ENCODE measurements at places on chromosomes 7 and 10.

DNA sequence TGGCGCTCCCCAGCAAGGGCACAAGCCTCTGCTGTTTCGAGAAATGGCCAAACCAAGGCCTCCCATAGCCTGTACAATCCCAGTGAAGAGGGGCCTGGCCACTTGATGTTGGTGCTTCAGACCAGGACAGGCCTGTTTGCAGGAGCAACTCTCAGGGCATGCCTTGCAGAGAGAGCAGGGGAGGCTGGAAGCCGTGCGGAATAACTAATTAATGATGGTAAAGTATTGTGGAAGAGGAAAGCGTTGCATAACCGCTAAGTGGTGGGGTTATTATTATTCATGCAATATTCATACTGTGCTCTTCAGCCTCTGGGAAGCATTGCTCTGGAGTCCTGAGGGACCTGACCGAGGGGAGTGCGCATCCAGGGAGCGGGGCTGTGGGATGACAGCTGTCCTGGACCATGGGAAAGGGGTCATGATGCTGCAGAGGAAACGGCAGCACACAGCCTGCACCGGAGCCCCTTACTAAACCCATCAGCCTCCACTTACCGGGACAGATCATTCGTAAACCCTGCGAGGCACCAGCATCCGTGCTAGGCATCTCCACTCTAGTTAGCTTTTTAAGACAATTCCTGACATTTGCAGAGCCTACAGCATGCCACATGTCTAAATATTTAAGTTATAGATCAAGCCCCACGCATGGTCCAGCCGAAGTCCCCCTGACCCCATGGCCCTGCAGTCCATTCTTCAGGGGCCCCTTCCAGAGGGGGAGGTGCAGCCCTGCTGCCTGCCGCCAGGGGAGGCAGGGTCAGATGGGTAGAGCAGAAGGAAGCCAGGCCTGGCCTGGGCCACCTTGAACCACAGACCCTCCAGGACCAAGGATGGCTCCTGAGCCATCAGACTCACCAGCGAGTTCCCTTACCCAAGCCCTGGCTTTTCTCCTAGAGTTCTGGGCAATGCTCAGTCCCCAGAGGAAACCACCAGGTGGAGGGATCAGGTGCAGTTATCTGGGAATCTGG, 11.6 kb downstream of the TMEM273 start:
- no peak for DNase-seq

GRCh38 chr10:101512738-101513137, 75.3 kb downstream of the POLL start:
- DNase-seq: no peak

DNA sequence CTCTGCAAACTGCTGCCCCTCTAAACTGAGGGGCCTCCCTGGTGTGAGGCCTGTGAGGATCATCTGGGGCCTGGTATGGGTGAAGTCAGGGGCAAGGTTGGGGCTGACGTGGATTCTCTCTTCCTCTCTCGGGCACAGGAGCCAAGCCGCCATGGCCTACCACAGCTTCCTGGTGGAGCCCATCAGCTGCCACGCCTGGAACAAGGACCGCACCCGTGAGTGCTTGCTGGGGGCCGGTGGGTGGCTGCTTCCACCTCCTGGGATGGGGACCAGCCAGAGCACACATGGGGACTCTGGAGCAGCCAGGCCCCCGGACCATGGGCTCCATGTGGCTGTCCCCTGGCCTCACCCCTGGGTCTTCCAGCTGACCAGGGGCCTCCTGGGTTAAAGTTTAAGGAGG, 11.0 kb downstream of the ARPC1B start:
- no peak for DNase-seq

DNA sequence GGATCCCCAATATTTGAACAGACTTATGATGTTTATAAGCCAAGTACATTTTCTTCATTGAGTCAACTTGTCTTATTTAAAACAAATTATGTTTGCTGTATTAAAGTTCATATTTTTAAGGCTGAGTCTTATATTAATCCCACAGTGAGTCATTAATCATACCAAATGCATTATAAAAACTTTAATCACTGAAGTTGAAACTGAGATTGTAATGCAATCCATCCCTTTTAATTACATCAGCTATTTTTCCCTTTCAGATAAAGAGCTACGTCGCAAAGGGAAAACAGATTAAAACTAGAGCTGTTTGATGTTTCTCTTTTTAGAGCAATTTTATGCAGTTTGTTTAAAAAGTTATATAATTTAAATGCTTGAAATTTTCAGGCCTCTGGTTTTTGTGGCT, 183.0 kb downstream of the ARID5B start:
- DNase-seq: no peak

GRCh38 chr7:31058122-31058521, 6.0 kb downstream of the ADCYAP1R1 start:
- no peak for DNase-seq

DNA sequence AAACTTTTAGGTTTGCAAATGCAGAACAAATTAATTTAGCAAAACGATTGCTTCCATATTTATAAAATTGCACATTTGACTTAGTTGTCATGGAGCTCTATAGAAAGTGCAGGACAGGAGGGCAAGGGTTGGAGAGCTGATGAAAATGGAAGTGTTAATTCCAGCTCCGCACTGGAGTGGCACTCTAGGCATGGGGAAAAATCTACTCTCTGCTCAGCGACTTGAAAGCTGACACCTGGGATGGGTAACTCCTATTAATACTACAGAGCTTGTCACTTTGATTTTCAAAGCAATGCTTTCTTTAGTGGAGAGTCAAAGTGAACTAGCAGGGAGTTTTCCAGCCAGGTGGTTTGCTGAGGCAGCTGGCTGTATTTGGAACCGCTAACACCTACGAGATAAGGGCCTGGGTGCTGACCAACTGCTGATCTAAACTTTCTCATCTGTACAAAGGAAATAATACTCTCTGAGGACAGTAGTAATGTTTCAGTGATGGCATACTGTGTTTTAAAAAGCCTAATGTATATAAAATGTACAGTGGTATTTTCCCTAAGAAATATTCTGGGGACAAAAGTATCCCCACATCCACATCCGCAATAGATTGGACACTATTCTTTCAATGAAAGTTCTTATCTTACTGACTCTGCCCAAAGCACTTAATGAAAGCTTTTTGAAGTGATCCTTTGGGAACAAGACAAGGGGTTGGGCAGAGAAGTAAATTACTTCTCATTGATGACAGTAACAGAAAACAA, 444.3 kb downstream of the GPAM start:
- no peak for DNase-seq

DNA sequence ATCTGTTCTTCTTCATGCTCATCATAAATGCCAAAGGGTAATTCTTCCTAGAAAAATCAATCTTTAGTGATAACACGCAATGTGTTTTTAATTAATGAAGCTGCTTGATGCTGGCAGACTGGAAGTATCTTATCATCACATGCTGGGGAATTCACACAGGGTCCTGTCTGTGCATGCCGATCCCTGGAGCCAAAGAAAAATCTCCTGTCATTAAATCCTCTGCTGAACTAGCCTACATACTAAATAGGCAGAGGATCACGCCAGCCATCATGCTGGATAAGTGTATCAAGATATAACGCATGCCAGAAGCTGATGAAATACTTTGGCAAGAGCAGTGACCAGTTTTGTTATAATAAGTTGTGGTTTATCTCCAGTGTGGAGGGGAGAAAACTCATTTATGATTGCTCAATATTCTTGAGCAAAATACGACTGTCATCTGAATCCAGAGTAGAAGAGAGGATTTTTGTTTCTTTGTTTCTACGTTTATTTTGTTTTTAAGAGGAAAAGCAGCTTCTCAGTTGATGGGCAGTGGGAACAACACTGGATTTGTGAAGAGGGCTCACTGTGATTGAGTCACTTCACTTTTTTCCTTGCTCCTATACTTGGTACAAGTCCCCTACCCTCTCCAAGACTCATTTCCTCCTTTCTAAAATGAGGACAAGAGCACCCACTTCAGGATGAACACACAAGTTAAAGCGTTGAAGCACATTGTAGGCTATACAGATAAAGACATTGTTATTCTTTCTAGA, 649.1 kb downstream of the TNS3 start:
- no peak for DNase-seq

DNA sequence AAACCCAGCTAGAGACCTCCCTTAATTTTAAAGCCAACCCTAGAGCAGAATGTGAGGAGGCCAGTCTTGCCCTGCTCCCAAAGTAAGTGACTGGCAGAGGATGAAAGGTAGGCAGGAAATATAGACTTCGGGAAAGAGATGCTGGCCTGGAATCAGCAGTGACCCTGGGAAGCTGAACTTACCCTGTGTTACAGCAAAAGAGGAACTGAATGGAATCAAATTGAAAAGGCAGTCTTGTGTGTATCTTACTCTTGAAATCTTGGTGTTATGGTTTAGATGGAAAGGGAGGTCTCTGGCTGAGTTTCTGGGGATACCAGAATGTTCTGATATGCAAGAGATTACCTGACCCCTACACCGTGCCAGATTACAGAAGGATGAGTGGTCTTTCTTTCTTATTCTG, 7.9 kb upstream of the CFAP43 start:
- no peak for DNase-seq

DNA sequence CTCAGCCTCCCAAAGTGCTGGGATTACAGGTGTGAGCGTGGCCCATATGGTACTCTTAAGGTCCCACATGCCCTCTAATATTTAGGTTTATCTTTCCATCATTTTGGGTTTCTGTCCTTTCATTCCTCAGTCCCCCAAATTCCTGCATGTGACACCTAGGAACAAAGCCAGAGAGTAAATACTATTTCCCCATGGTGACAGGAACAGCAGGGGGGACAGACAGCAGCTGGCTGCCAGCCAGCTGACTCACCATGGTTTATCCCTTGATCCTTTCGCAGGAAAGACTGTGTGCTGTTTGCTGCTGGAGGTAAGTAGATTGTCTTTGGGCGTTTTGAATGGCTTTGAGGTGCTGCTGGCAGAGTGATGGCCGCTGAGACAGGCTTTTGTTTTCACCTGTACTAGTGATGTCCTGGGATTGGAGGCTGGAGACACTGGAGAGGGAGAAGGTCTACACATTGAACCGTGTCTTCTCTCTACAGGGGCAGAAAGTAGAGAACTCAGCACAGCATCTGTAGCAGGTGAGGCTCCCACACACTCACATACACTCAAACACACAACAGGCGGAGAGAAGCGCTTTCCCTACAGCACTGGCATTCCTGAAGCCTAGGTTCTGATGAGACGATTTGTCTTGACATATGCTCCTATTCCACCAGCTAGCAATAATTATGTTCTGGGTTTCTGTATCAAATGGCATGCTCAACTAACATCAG, 83.7 kb upstream of the EFCAB10 start:
- no peak for DNase-seq

- DNase-seq: no peak
Measured at GRCh38 chr7:117325836-117326235, 3.0 kb upstream of the WNT2 start.

DNA sequence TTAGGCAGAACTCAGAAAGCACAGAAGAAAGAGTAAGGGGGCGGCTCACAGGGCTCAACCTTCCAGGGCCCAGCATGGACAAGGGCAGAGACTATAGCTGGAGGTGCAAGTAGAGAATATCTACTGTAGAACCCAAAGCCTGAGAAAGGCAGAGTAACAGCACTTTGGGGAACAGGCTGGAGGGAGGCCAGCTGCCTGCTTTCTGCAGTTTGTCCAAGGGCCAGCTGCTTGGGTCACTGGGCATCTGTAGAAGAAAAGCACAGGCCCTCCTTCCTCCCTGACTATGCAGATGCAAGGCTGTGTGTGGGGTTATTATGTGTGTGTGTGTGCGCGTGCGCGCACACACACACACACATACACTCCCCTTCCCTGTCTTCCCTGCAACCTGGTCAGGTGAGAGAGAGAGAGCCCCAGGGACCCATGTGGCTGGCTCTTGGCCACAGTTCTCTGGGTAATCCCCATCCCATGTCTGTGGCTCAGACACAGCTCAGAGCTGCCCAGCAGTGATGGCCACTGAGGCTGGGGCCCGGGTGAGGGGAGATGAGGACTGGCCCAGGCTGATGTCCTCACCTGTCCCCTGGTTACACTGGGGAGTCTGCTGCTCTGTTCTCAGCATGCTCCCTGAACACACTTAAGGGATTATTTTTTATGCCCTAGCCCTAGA, 9.0 kb downstream of the ADRA2A start:
- DNase-seq: no peak

DNA sequence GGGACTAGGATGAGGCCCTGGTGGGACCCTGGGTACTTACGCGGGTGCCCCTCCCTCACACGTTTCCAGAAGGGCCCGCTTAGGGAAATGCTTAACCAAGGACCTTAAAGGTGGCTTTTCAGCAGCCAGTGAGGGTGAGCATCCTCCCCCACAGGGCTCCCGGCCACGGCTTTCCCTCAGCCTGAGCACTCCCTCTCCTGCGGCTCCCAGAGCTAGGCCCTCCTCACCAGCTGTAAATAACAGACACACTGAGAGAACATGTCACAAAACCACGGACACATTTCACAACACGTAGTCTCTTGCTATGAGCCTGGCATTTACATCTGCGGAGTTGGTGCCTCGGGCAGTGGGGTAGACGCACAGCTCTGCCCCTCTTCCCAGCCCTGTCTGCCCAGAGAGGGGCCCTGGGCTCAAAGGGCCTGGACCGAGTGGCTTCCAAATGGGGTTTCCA, 25.2 kb downstream of the GRID1 start:
- DNase-seq: no peak

DNA sequence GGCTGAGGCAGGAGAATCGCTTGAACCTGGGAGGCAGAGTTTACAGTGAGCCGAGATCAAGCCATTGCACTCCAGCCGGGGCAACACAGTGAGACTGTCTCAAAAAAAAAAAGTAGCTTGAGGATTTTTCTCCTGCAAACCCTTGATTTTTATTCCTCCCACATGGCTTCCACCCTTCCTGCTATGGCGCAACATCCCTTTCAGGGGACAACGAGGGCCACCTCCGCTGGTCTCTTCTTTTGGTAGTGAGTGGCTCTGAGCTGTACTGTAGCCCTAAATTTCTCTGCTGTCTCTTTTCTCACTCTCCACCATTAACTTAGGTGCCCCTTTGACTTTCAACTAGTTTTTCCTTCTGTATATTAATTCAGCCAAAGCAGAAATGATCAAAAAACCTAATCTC, 113.4 kb downstream of the HIPK2 start:
- DNase-seq: no peak

DNA sequence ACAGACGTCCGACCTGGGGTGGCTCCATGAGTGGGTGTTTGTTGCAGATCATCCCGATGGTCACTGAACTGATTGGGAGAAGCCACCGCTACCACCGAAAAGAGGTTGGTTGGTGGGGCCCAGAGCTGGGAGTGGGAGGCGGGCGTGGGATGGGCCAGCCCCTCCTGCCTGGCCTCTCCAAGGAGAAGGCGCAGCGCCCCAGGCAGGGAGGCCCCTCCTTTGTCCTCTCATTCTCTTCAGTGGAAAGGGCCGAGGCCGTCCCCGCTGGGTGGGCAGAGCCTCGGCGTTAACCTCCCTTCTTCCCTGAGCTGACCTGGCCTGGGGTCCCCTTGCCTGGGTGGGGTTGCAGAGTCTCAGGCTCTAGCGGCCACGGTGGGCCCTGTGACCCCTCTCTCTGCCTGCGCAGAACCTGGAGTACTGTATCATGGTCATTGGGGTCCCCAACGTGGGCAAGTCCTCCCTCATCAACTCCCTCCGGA, 5.2 kb downstream of the MTG1 start:
- DNase-seq: no peak
